ENCODE measurements at places on chromosomes 1 and 21. TPM values are rescaled to one million over a fixed set of nuclear protein-coding genes. Genes with fewer than 3 reads are reported as not detected.

HCRTR1 gene
- not detected for total RNA-seq

LCE1E gene
- not detected for total RNA-seq

IVL gene
- not detected for total RNA-seq

GRCh38 chr1:183275322-183275721 lies 89.3 kb downstream of the LAMC2 start:
- DNase-seq: no peak

GRCh38 chr1:5865774-5866173 lies 126.5 kb downstream of the NPHP4 start:
- no peak for DNase-seq

DNA sequence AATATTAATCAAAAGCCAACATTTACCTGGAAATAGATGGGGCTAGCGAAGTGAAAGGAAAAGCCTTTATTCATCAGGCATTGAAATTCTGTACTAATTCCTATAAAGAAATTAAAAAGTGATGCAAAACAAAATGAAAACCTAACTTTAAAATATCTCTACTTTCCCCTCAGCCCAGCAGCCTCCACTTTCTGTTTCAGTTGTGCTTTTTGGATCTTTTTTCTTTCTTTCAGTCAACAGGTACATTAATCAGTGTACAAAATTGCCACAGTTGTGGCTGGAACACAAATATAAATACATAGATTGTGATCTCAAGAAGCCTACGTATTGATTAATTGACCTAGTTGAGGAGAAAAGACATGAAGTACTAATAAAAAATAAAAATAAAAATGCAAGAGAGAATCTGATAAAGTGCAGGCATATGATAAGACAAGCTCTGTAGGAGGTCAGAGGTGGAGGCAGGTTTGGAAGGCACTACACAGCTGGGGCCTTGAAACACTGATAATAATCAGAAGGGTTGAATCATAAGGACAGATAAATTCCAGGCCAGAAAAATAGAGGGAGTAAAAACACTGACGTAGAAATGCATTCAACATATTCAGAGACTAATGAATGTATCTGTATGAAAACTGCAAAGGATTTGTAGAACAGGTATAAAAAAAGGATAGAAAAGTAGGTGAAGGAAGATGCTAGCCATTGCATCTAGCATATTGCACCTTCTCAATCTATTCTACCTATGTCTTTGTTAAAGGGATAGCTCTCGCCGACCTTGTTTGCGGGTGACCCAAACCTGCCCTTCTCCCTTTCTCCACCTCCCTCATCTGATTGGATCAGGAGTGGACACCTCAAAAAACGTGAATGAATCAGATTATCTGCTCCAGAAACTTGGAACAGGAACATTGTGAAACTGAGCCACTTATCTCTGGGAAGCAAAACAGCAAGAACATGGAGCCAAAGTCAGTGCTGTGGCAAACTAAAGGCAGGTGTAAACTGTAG lies 607.8 kb upstream of the ADGRL2 start:
- DNase-seq: no peak

GRCh38 chr1:68293609-68294366 lies 61.5 kb upstream of the WLS start:
- DNase-seq: no peak

DNA sequence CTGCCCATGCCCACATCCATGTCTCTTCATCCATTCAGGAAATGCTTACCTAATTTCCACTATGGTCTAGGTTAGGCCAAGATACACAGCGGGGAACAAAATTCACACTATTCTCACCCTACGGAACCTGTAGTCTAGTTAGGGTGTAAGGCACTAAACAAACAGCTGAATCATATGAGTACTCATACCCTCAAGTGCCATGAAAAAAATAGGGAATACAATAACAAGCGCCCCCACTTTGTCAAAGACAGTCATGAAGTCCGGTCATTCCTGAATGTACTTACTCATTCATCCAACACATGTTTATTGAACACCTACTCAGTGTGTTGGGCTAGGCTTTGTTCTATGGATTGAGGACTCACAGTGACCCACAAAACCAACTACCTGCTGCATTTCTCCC lies 6.2 kb upstream of the FYB2 start:
- no peak for DNase-seq

DNA sequence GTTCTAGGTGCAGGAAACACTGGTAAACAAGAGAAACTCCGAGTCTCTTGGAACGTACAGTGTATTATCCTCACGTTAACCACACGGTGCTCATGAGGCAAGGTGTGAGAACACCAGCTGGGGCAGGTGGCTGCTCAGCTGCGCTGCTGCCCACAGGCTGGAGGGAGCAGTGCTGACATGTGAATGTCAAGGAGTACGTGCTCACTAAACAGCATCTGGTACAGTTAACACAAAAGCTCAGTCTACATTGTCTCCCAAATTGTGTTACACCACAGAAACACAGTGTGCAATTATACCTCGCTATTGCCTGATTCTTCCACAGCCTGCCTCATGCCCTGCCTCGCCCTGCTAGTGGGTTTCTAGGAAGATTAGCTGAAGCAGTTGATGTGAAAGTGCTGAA lies 138.4 kb downstream of the GLIS1 start:
- DNase-seq: no peak

- DNase-seq: no peak
These were observed 106.6 kb upstream of the VAV3 start for GRCh38 chr1:108071601-108072000.

DNA sequence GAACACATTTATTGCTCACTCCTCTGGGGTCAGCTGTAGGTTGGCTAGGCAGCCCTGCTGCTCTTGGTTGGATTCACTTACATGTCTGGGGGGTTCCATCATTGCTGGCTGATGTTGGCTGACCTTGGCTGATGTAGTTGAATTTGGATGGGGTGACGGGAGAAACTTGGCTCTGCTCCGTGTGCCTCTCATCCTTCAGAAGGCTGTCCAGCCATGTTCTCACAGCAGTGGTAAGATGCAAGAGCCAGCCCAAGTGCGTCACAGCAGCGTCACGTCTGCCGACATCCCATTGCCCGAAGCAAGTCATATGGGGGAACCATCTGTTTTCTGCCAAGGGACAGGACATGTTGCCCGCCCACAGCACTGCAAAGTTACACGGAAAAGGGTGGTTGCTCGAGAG lies 613.5 kb downstream of the MATN1 start:
- DNase-seq: no peak

- no peak for DNase-seq
These were observed 8.3 kb upstream of the FASLG start for GRCh38 chr1:172650474-172651193.

DNA sequence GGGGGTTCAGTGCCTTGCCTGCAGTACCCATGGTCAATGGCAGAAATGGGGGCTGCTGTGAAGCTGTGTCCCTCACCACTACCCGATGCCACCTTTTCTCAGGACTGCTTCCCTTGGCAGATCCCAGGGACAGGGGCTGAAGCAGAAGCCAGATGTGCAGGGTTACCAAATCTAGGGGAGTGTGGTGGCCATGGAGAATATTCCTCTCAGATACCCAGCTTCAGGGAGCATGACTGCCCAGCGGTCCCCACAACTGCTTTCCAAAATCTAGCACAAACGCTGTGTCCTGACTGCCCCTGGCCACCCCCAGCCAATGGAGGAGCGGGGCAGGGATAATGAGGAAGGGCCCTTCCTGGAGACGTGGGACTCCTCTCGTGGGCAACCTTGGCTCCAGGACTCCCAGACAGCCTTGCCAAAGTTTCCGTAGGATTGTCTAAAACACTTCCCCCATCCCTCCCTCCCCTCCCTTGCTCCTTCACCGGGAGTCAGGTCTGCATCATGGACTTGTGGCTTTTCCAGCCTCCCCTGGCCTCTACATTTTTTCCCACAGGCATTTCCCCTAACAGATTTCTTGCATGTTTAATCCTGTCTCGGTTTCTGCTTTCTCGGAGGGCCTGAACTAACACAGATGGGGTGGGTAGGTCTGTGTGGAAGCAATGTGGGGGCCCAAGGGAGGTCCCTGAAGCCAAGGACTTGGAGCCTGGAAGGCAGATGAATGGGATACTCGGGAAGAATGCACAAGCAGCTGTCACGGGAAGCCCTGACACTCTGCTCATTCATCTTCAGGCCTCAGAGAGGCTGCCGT lies 80.5 kb downstream of the OMA1 start:
- DNase-seq: no peak

- DNase-seq: no peak
These were observed 9.6 kb upstream of the ADORA1 start for GRCh38 chr1:203117611-203118575.

GRCh38 chr1:57311006-57311405 lies 112.9 kb downstream of the DAB1 start:
- DNase-seq: no peak

- DNase-seq: no peak
These were observed 213.7 kb downstream of the SDCCAG8 start for GRCh38 chr1:243469497-243469896.

GRCh38 chr1:204092632-204093420 lies 19.9 kb downstream of the SOX13 start:
- DNase-seq: no peak

GRCh38 chr1:228402641-228403025 lies 4.0 kb downstream of the TRIM11 start:
- DNase-seq: no peak

GRCh38 chr1:21804536-21804935 lies 7.5 kb upstream of the LDLRAD2 start:
- no peak for DNase-seq

- no peak for DNase-seq
These were observed 40.3 kb downstream of the HSF2BP start for GRCh38 chr21:43618940-43619339.
